ENCODE measurements at places on chromosomes 11 and 22.

DNA sequence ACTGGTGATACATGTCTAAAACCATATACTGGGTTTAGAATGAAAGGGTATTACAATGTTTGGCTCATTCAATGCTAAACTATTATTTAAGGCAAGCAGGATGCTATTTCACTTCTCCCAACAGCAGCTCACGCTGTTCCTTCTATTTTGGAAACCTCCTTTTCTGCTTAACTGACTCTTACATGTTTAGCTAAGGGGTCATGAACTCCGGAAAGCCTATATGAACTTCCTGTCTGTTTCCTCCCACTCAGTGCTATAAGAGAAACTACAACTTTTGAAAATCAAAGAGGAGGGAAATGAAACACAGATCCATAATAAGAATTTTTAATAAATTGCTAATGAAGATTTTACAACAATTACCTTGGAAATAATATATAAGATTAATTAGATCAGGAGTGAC is 30.9 kb downstream of the SLC36A4 start:
- no peak for DNase-seq

DNA sequence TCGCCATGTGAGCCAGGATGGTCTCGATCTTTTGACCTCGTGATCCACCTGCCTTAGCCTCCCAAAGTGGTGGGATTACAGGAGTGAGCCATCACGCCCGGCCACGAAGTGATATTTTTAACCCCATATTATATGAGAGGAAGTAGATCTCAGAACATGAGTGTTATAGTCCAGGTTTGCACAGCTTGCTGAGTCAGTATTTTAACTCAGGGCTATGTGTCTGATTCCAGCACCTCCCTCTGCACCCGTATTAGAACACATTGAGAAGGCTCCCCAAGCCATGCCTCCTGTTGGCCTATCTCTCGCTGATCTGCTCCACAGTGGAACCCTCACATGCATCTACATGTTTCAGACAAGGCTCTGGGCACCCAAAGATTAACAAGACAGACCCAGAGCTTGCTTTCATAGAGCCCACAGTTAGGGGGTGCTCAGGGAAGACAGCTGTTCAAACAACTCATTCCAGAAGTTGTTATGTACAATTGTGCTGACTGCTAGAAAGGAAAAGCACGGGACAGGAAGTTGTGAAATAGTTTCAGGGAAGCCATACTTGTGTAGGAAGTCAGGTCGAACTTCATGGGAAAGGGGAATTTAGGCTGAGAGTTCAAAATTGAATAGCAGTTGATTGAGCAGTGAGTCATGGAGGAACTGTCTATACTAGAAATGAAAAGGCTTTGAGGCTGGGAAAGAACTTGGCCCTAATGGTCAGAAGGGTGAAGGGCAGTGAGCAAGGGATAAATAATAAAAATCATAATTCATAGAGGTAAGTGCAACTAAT is 49.3 kb upstream of the CLPB start:
- no peak for DNase-seq

DNA sequence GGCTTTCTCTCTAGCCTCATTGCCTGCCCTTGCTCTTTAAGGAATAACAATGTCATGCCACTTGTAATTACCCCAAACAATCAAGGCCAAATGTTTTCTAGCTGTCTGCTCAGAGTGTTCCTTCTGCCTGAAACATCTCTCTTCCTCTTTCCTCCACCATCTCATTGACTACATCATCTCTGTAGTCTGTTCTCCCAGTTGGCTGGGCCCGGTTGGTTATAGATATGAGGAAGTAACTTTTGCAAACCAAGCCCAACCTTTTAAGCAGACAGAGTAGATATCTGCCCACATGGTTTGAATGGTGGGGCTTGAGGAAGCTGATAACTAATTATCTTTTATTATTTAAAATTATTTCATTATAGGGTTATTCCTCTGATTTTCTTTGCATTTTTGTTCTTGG is 104.5 kb downstream of the NTM start:
- no peak for DNase-seq

- DNase-seq, result no peak
Measured at GRCh38 chr22:24564376-24565058, 8.7 kb downstream of the SNRPD3 start.

GRCh38 chr11:124768914-124769313 is 6.8 kb upstream of the ESAM start:
- no peak for DNase-seq

- DNase-seq, result no peak
Measured at GRCh38 chr11:65501186-65501471, 2.3 kb downstream of the MALAT1 start.

DNA sequence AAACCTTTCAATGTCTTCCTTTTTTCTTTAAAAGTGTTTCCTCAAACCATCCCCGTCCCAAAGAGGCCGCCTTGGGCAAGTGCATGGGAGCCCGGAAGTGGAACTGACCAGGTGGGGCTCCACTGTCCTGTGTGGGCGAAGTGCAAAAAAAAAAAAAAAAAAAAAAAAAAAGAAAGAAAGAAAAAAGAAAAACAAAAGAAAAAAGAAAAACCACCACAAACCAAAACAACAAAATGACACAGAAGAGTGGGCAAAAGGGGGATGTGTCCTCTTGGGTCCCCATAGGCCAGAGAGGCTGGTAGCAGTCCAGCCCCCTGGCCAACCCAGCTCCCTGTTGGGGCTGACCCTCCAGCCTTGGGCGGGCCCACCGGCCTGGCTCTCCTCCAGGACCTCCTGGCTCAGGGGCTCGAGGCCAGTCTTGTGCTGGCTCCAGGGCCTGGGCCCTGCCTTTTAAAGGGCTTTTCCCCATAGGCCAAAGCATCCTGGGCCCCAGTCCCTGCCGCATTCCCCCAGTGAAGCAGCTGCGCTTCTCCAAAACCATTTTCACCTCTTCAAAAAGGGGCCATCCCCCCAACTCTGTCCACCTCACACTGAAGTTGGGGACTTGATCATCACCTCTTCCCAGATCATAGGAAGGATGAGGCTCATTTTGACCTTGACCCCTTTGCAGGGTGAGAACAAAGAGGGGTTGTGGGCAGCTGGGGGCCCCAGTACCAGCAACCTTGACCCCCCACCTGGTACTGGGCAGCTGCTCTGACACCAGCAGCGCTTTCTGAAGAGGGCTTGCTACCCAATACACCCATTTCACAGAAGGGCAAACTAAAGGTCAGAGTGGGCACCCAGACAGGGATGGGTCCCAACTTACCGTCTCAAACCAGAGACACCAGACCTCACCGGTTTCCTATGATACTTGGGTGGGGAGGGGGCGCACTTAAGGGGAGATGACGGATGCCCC is 9.4 kb downstream of the CBX6 start:
- no peak for DNase-seq

GRCh38 chr11:47272706-47273105 is 2.8 kb downstream of the MADD start:
- DNase-seq, result no peak

GRCh38 chr11:128135451-128135850 is 451.9 kb downstream of the ETS1 start:
- DNase-seq, result no peak

- DNase-seq, result no peak
Measured at GRCh38 chr11:59117774-59118173, 10.7 kb downstream of the FAM111B start.

DNA sequence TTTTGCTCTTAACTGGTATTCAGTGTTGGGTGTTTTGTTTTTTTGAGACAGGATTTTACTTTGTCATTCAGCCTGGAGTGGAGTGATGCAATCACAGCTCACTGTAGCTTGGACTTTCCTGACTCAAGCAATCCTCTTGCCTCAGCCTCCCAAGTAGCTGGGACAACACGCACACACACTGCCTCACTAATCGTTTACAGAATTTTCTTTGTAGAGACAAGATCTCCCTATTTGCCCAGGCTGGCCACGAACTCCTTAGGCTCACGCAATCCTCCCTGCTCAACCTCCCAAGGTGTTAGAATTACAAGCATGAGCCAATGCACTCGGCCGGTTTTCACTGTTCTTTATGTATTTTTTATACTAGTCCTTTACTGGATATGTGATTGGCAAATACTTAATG is 51.0 kb upstream of the IGLL5 start:
- no peak for DNase-seq

DNA sequence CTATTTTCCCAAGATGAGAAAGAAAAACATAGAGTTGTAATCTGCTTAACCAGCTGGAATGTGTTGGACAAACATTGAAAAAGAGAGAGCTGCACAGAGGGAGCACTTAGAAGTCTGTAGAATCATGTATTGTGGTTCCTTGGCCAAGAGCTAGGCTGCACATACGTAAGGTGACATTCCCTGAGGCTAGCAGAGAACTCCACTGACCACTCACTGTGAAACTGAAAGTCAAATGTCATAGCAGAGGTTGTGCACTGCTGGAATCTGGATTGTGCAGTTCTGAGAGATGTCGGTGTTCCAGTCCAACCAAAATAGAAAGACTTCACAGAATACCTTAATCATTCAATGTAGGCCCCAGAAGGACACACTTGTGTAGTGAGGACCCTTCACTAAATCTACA is 772.8 kb upstream of the RAG2 start:
- no peak for DNase-seq

DNA sequence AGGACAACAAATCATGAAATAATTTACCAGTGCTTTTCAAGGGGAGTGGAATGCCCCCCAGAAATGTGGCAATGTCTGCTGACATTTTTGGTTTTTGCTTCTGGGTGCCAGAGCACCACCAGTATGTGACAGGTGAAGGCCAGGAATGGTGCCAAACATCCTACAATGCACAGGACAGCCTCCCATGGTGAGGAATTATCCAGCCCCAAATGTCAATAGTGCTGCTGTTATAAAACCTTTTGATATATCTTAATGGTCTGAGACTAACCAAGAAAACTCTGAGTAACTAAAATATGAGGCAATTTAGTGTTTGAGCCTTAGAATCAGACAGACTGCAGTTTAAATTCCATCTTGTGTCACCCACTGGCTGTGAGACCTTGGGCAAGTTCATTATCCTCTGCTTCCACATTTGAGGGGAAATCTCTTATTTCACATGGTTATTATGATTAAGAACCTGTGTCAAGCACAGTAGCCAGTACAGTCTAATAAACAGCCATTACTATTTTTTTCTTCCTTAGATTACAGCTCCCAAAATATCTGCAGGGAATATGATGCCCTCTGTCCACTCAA is 69.5 kb downstream of the AMBRA1 start:
- DNase-seq, result no peak

DNA sequence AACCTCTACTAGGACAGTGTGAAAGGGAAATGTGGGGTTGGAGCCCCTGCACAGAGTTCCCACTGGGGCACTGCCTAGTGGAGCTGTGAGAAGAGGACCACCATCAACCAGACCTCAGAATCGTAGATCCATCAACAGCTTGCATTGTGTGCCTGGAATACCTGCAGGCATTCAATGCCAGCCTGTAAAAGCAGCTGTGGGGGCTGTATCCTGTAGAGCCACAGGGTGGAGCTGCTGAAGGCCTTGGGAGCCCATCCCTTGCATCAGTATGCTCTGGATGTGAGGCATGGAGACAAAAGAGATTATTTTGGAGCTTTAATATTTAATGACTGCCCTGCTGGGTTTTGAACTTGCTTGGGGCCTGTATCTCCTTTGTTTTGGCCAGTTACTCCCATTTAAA is 46.3 kb downstream of the PGR start:
- no peak for DNase-seq

GRCh38 chr11:69231466-69232018 is 62.4 kb upstream of the MYEOV start:
- no peak for DNase-seq

DNA sequence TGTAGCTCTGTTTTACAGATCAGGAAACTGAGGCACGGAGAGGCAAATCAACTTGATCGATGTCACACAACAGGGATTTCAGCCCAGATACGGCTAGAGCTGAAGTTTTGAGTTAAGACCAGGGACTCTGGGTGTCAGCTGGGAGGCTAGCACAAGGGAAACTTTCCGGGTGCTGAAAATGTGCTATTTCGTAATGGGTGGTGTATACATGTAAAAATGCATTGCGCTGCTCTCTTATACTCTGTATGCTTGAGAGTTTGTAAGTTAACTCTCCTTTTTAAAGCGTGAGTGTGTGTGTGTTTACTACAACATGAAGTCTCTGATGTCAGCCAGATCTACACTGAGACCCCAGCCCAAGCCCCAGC is 227.6 kb downstream of the MN1 start:
- DNase-seq, result no peak

DNA sequence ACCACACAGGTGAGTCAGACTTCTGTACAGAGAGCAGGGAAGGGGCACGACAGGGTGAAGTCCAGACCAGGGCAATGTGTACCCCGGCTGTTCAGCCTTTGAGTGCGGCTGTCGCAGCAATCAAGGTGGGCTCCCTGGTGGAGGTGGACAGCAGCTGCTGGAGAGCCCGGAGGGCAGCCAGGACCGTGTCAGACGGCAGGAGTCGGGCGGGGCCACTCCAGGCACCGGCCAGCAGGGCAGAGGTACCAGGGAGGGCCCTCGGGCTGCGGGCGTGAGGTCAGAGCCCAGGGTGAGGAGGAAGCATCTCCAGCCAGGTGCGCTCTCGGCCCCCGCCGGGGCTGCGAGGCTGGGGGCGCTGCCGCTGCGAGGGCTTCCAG is 802 bp upstream of the PIM3 start:
- DNase-seq, result no peak

DNA sequence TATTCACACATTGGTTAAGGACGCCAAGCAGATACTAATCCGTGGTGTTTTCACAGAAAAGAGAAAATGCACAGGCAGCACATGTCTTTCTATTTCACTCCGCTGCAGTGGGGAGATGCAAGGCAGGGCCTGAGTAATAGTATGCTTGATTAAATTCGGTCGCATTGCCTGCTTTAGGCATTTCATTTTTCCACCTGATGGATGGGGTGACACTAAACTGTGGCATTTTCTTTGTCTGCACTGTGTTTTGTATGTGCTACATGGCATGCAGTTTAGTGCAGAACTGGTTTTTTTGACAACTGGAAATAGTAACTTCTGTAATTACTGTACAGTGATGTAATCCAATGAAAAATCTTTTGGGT is 94.9 kb downstream of the SLC17A6 start:
- DNase-seq, result no peak

- peak; percentile 53 for DNase-seq
Measured at GRCh38 chr11:67354075-67355022, 1.0 kb upstream of the POLD4 start.

GRCh38 chr22:27205492-27206373 is 548.3 kb downstream of the MIAT start:
- DNase-seq, result no peak

GRCh38 chr11:118705111-118705741 is 25.8 kb upstream of the TREH start:
- DNase-seq, result no peak

DNA sequence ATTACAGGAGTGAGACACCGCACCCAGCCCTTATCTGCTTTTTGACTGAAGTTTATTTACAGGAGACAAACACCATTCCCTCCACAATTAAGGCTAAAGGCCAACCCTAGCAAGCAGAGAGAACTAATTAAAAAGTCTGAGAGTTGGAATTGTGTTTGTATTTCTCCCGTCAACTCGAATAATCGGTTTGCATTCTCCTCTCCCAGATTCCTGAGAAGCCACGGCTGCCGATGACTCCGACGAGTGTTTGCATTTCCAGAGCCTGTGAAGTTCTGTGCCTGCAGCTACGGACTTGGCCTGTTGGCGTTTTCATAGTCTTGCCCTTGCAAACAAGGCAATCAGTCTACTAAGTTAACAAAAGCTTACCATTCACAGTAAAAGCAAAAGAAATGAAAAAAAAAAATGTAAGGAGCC is 73.2 kb upstream of the NUP50 start:
- no peak for DNase-seq
